Activated naive CD4-positive, alpha-beta T cell treated with anti-CD3 and anti-CD28 coated beads, Interleukin-2, amount 50 U/mL, for 16 hours (primary cell): ENCODE measurements at places on chromosomes 1 and 21.

- no peak for DNase-seq
Observed at GRCh38 chr1:22587247-22587646, 24.0 kb downstream of the EPHA8 start.

DNA sequence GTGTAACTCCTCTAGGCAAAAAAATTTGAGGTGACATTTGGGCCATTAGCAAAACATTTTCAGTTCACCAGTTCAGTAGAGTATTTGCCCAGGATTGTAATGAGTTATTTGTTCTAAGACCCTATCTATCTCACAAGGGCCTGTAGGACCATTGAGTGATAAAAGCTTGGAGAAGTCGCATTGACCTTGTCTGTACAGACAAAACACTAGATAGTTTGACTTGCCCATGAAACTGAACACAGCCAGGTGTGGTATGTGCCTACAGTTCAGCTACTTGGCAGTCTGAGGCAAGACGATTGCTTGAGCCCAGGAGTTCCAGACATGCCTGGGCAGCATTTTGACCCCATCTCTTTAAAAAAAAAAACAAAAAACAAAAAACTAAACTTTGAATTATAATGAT lies 3.1 kb downstream of the ATP5IF1 start:
- no peak for DNase-seq

- no peak for DNase-seq
Observed at GRCh38 chr1:172960019-172960418, 90.7 kb downstream of the TNFSF18 start.

DNA sequence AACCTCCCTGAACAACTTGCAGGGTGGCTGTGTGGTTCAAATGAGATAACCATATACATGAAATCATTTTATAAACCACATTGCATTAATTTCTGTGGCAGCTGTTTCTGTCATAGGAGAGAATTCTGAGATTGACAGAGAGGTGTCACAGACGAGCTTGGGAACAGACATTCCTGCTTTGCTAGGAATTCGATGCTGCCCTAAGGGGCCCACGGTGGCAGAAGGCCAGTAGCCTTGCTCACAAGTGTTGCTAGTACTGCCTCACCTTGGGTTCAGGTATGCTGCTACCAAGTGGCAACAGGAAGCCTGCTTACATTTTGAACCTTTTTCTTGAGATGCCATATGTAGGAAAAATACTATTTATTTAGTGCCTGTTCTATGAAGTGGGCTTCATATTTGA lies 13.4 kb downstream of the KCNA10 start:
- no peak for DNase-seq

DNA sequence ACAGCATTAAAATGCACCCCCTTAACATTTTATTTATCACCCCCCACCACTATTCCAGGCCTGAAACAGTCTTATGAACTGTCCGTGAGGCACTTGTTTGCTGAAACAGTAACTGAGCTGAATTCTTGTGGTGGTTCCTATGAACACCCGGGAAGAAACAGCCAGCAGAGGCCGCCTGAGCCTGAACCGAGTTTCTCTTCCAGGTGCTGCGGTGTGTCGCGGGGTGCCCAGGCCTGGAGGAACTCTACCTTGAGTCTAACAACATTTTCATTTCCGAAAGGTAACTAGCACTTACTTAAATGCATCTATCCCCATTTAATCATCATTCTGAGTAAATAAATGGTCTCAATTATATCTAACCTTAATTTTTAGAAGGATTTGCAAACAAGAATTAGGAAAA lies 66.8 kb downstream of the TBCE start:
- DNase-seq: no peak
